ENCODE measurements at places on chromosomes 6 and 20.
A peak's percentile ranks its signal among the peaks of the same experiment; 100 is the strongest.

DNA sequence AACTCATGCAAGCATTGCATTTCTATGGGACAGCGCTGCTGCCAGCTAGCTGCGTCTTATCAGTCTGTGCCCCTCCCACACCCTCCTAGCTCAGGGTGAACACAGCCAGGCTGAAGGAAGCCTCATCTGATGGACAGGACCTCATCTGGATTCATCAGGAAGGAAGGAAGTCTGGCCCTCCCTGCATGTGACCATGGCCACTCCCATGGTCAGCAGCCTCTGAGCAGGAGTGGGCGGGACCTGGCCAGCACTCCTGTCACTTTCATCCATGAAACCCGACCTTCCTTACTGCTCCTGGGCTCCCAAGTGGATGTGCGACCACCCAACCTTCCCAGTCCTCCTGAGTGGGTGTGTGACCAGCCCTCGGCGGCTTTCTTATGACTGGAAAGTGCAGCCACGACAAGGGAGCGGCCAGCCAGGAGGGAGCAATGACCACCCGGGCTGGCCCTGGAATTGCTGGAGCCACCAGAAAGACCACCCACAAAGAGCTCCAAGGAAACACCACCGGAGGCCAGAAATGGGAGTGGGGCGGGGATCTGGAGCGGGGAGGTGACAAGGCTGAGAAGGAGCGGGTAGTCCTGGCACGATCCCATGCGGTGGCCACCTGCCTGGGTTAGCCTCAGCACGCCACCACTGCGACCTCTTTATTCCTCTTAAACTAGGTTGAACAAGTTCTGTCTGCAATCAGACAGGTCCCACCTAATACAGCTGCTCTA is 241.2 kb downstream of the TTLL2 start:
- DNase-seq = peak; percentile 23

GRCh38 chr20:58984691-58985090 is 3.6 kb downstream of the NELFCD start:
- no peak for DNase-seq

GRCh38 chr6:39516471-39516870 is 194.0 kb upstream of the KCNK16 start:
- no peak for DNase-seq

- DNase-seq = peak; percentile 54
Observed at GRCh38 chr20:47205577-47206123, 150.8 kb downstream of the ZMYND8 start.

- no peak for DNase-seq
Observed at GRCh38 chr20:4066551-4066950, 51.2 kb upstream of the RNF24 start.

DNA sequence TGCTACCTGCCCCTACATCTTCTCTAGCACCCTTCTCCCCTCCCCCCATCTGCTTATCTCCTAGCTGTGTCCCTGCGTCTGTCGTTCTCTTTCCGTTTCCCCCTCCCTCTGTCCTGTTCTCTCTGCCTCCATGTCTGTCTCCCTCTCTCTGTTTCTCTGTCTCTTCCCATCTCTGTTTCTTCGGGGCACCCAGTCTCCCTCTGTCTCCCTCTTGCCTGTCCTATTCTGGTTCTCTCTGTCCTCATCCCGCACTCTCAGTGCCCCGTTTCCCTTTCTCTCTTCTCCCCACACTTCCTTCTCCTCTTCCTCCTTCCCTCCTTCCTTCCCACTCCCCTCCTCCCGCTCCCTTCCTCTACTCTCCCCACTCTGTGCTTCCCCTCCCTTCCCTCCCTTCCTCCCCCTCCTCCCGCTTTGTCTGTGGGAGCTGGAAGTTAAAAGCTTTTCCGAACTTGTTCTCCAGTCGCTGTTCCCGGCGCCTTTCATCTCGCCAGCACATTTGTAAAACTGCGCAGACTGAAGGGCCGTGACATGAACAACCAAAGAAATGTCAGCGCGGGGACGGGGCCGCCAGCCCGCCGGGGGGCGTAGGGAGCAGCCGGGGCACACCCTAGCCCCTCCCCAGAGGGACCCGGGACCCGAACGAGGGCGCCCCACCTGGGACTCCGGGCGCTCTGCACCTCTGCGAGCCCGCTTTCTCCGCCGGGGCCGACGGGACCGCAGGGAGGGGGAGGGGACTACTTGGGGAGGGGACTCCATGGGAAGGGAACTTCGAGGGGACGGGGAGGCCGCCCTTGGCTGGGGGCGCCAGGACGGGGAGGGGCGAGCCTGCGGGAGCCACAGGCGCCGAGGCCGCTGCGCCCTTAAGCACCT is 4.0 kb upstream of the CDH22 start:
- no peak for DNase-seq

DNA sequence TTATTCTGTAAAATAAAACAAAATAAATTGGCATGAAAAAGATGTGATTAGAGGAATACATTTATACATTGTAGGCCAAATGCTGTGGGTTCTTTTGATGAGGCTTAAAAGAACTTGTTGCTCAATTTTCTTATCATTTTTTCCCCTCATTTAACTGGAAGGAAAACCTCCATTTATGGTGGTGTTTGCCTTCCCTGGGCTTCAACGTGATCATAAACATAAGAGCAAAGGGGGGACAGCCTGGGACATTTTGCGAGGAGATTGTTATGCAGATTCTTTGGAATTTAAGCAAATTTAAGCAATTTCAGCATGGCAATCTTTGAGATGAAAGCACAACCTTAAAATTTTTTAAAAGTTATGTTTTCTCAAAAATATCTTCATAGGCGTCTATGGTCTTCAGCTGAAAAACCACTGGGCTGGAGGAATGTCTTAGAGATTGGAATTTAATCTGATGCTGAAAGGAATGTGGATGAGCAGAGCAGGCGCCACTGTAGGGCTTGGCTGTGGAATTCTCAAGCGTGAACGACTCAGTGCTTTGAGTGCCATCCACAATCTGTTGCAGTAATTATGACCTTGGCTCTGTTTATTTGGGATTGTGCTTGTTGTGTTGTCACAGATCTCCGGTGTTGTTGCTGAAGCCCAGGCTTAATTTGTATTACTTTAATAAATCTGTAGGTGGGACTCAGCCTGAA is 149.4 kb upstream of the MLIP start:
- no peak for DNase-seq

DNA sequence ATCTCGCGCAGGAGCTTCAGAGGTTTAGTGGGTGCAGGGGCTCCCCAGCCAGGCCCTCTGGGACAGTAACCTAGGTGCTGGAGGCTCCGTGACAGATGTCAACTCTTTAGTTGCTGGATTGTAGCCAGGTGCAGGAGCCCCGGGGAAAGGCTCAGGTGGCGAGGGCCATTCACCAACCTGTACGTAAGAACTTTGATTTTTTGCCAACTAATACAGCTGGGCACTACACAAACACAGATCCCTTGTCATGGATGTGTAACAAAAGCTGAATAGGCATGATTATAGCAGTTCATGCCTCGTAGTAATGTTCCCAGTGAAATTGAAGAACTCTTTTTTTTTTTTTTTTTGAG is 82.6 kb downstream of the CDC5L start:
- DNase-seq = no peak

- peak; percentile 25 for DNase-seq
Observed at GRCh38 chr6:4446982-4447381, 311.6 kb upstream of the ECI2 start.

- no peak for DNase-seq
Observed at GRCh38 chr20:914727-915498, 1.2 kb downstream of the ANGPT4 start.

GRCh38 chr20:48459722-48460395 is 367.9 kb downstream of the PREX1 start:
- DNase-seq = no peak

- DNase-seq = peak; percentile 90
Observed at GRCh38 chr6:144585217-144585814, 300.2 kb downstream of the UTRN start.

DNA sequence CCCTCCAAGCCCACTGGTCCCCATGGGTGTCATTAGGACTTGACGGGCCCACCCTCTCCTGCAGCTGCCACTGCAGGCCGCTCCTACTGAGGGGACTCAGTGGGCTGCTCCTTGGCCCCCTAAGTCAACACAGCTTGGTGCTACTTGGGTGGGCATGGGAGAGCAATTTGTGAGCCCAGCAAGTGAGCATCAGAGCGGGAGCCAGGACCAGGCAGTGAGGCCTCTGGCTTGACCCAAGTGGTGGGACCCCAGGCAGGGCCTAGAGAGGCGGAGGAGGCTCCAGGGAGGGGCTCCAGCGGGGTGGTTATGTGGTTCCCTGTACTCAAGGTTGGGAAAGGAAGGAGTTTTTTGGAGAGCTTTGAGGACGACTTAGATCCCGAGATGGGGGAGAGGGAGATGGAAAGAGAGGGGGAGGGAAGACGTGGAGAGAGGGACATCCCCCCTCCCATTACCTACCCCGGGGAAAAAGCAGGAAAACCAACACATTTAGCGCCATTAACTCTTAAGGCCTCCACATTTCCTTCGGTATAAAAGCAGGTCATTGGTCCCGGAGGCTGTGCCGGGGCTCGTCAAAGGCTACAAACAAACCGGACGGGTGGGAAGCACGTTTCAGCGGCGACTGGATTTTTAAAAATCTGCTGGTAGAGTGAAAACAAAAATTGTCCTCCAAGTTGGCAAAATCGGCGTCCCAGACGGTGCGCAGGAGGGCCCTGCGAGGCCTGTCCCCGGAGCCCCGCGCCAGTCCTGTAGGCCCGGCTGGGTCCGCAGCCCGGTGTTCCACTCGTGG is 8.8 kb downstream of the FOXC1 start:
- DNase-seq = no peak

DNA sequence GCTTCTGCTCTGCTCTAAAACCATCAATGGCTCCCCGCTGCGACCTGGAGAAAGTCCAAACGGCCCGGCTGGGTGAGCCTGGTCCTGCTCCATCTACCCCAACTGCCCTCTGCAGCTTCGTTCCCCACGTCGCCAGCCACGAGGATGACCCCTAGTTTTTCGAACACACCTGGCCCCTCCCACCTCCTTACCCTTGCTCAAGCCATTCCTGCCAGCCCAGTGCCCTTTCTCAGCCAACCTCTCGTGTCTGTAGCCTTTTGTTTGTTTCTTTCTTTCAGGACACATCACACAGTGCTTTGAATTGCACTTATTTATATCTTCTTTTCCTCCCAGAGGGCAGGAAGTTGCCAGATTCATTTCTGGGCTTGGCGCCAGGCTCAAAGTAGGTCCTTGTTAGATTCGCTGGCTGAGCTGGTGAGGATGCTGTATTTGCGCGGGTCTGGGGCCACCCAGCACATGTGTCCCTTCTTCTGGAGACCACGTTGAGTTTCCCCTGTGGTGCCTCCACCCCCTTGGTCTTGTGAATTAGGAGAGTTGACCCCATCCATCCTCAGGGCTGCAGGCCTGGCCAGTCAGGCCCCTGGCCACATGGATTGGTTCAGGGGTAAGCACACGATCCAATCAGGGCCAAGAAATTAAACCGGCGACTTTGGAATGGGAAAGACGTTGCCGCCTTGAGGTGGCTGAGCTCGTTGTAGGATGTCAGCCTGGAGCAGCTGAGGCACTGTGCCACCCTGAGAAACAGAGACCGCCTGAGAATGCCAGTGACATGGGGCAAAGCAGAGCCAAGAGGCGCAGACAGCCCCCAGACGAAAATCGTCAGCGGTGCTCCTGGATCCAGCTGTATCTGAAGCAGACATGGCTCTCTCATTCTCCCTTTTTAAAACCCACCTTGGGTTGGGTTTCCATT is 156.0 kb downstream of the CEBPB start:
- DNase-seq = no peak

DNA sequence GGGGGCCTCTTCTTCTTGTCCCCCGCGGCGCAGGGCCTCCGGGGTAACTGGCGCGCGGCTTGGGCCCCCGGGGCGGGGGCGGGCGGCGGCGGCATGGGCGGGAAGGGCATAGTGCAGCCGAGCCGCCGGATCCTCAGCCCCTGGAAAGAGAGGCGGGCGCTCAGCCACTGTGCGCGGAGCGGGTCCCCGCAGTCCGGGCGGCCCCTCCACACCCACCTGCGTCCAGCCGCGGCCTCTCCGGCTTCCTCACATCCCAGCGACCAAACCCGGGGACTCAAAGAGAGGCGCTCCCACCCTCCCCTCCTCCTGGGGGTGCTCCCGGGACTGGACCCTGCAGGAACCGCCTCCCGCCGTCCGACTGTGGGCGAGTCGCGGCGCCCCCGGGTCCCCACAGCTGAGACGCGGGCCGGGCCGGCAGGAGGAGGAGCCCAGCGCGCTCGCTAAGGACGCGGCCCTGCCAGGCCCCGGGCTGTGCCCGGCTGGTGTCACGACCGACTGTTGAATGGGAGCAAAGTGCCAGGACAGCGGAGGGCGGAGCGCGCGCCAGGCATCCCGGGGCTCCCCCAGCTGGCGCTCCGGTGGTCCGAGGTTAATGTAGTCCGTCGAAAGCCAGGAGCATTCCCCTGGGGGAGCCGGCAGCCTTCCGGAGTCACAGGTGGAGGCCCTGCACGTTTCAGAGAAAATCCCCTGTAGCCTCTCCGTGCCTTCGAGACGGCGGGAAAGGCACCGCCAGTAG is at the start of gene PRR18:
Gene PRR18, minus strand, starts transcription at position 360 of the 736 bp plus-strand sequence. Its CDS starts 250 bp downstream, at position 110.
- DNase-seq = no peak

GRCh38 chr6:141103246-141103645 is 1029.5 kb upstream of the GJE1 start:
- DNase-seq = no peak

GRCh38 chr6:116266803-116267202 is 12.9 kb downstream of the TSPYL1 start:
- DNase-seq = no peak

DNA sequence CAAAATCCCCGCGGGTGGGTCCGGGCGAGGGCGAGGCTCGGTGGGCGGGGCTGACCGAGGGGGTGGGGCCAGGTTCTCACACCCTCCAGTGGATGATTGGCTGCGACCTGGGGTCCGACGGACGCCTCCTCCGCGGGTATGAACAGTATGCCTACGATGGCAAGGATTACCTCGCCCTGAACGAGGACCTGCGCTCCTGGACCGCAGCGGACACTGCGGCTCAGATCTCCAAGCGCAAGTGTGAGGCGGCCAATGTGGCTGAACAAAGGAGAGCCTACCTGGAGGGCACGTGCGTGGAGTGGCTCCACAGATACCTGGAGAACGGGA is 809 bp downstream of the HLA-G start:
- no peak for DNase-seq

DNA sequence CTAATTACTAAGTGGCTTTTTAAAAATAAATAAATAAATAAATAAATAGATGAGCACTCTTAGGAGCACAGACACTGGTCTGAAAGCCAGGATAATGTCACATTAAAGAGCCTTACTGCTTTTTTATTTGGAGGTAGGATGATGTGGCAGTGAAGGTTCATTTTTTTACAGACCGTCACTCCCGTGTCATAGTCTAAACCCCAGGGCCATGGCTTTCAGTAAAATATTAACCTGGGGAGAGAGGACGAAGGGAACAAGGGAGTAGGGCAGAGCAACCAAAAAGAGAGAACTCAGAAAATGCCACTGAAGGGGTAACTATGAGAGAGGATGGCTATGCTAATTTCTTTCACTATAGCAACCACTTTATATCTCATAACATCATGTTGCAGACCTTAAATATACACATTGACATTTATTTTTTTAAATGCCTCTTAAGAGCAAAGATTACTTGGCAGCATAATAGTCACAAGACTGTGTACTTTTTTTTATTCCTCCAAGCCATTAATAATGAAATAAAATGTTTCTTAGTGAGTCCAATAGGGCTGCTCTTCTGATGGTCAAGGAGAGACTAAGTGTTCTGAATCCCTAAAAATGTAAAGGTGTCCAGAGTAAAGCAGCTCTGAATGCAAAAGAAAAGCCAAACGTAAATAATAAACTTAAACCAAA is 100.9 kb upstream of the SIM1 start:
- no peak for DNase-seq

- DNase-seq = peak; percentile 81
Observed at GRCh38 chr6:14144678-14145113, 27.1 kb downstream of the CD83 start.

All from OCI-M1 (cell line).